GM12878 (cell line): ENCODE measurements at places on chromosomes 3 and 15.

DNA sequence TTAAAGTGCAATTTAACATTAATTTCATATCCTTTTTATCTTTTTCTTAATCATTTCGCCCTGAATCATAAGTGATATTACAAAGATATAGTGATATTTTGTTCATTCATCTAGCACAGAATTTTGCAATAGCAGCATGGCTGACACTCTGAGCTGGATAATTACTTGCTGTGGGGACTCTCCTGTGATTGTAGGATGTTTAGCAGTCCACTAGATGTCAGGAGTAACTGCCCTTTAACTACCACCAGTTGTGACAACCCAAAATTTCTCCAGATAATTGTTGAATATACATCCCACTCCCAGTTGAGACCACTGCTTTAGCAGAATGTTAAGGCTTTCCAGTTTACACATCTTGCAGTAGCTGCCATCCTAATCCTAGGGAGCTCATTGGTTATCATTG, 196.8 kb upstream of the MBNL1 start:
- DNase-seq: no peak

- no peak for DNase-seq
These were observed 4.5 kb downstream of the PROK2 start for GRCh38 chr3:71780430-71780829.

DNA sequence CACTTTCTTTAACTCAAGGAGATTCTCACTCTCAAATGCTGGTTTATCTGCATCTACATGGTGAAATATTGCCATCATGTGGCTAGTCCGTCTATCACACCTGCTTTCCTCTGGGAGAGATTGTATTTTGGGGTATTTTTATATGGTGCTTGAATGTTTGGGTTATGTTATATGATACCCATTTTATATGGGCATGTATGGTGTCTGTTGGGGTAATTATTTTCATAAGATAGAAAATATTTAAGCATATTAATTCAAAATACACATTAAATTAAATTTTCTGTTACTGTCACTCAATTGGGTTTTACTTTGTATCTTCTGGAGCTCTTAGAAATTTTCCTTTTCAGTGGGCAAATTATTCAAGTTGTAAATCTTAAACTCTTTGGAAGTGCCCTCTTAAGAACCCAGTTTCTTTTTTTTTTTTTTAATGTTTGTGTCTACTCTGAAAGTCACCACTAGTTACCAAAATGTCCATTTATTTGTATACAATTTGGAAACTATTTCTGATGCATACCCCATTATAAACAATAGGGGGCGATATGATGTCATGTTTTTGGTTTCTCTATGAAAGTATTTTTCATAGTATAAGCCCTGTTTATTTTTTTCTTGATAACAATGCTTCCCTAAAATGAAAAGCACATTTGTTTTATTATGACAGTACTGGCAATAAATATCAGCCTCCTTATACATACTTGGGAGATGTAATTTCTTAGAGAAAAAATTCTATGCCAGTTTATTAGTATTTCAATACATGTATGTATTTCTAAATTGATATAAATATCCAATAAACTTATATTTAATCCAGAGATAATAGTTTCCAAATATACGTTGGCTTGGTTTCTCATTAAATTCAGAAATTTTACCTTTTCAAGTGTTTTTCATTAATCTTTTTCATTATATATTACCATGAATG, 36.1 kb upstream of the PLSCR5 start:
- no peak for DNase-seq

GRCh38 chr15:66797921-66798320, 95.9 kb downstream of the SMAD6 start:
- no peak for DNase-seq

GRCh38 chr3:195583831-195584542, at the start of gene APOD:
TSS of gene APOD (minus strand) at chr3:195583940. CDS start at chr3:195579461, 4,479 bp downstream.
- DNase-seq: no peak
